Activated naive CD4-positive, alpha-beta T cell treated with anti-CD3 and anti-CD28 coated beads, Interleukin-2, amount 50 U/mL, for 72 hours (primary cell): ENCODE measurements at places on chromosomes 3 and 15.
A peak's percentile ranks its signal among the peaks of the same experiment; 100 is the strongest.

GRCh38 chr3:127404221-127405009 lies 116.6 kb upstream of the PRR20G start:
- DNase-seq = no peak

GRCh38 chr15:77860071-77860691 lies 217.3 kb downstream of the TBC1D2B start:
- DNase-seq = peak; percentile 41

DNA sequence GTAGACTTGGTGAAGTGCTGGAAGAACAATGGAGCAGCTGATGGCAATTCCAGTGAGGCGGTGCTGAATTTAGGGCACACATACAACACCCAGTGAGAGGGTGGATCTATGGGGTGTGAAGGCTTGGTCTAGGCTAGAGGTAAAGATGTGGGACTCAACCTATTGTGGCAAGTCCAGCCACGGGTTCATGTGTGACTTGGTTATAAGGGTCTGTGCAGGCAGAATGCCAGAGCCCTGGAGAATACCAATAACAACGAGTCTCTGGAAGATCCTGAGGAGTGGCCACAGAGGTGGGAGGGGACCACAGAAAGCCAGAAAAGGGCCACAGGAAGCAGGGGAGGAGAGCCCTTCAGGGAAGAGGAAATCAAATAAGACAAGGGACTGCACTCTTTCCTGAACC lies 55.0 kb downstream of the VGLL4 start:
- no peak for DNase-seq

- DNase-seq = no peak
Observed at GRCh38 chr3:126961191-126961790, 21.6 kb upstream of the PLXNA1 start.

DNA sequence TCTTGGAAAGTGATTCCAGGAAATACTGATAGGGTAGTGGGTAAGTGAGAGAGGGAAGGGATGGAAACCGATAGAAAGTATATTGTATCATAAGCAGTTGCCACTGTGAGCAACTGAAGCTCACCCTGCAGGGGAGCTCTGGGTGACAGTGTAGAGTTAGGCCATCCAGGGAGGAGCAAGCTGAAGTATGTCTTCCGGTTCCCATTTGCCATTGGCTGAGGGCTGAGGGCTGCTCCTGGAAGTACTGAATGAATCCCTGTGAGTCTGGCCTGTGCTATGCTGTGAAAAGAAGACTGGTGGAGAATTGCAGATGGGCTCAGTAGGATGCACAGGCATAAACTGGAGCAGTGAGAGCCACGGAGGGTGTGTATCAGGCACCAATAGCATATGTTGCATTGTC lies 348.3 kb downstream of the MFSD1 start:
- no peak for DNase-seq
